ENCODE measurements at places on chromosomes 6 and 20. TPM values are rescaled to one million over a fixed set of nuclear protein-coding genes. Genes with fewer than 3 reads are reported as not detected.

Gene USP49
- 7.1 TPM for total RNA-seq

Gene CALHM4
- total RNA-seq: not detected

Gene NRSN1
- total RNA-seq: not detected

GRCh38 chr6:19356692-19357091 is 480.5 kb upstream of the ID4 start:
- no peak for DNase-seq

DNA sequence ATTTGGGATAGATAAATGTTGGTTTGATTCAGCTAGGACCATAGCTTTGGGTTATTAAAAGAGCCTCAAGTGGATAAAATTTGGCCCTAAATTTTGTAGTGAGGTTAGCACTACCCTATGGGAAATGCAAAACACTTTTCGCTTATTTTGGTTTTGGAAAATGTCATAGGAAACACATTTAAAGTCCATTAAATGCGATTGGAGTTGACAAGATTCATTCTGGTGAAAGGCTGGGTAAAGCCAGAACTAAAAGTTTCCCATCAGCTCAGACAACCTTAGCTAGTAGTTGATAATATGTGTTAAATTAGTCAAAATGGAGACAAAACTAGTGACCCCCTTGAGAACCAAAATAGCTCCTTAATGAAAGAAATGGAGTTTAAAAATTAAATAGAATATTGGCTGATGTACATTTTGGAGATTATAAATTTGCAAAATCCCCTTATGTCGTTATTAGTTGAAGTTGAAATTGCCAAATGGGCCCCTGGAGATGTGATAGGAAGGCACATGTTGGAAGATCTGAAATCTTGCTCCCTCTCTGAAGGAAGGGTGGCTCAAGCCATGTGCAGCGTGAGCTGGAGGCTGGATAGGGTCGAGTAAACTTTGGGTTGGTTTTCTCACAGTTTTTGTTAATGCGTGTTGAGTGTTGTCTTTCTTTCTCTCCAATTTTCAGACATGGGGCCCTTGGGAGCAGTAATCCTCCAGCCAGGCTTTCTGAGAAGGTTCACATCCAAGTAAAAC is 72.8 kb downstream of the CD83 start:
- no peak for DNase-seq

DNA sequence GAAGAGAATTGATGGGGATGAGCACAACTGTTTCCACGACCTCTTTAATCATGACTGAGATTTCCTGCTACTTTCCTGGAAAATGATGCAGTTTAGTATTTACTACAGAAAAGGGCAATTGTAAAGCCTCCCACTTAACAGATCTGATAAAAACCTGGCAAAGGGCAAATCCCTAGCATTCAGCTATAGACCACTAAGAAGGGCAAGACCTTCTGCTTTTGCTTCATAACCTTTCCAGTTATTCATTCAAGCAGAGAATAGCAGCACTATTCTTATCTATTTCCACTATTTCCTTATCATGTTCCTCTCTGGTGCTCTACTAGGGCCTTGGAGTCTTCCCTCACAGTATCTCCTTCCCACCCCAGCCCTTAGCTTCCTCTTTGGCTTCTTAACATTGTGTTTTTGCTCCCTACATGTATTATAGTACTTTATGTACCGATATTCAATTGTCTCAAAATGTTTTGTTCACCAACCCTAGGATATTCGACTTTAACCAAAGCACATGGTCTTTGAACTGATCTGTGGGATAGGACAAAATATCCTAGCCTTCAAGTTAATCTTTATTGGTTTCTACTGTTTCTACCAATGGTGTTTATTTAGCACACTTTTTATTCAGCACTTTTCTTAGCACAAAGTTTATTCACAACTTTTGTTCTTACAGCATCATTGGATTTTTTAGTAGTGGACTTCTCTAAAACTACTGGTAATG is 32.7 kb upstream of the MANEA start:
- DNase-seq: no peak

DNA sequence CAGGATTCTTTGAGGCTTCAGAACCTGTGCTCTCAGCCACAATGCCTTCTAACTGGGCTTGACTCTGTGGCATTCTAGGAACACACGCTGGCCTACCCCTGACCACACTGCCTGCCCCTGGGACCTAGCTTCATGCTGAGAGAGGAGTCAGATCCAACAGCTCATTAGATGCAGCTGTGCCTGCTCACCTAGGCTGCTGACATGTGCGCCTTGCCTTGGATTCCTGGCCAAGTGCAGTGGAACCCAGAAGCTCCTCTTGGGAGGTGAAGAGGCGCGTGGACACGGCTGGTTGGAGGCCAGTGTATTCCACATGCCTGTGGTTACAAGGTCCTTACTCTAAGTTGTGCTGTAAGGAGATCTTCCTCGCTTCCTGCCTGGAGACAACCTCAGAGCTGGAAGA is 24.7 kb upstream of the KCNK16 start:
- DNase-seq: no peak

DNA sequence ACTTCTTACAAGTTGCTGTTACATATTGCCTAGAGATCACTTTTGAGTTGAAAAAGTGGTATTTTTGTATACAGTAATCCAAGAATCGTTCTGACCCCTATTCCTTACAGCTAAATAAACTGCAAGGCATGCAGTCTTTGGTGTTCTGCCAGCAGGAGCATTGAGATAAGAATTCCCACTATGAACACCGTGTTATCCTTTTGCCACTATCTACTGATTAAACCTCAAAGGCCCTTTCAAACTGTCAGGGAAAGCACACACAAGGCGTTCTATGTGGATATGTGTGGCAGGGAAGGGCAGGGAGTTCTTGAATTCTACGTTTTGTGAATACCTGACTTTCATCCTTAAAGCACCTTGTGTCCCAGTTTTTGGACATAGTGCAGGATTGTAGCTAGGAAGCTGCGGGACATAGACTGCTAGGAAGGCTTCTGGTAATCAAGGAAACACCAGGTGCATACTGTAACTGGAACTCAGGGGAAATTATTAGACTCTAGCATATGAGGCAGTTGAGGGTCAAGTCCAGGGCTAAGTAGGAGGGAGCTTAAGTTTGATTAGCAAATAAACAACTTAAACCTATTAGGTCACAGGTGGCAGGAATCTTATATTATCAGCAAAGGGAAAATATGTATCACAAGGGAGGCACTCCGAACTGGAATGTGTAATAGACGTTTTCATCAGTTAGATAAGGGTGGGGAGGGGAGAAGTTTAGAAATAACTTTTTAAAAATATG is 506.6 kb downstream of the RNF144B start:
- no peak for DNase-seq

- no peak for DNase-seq
These were observed 23.1 kb upstream of the SMOC2 start for GRCh38 chr6:168417679-168418557.

GRCh38 chr6:42637681-42638080 is 73.9 kb downstream of the UBR2 start:
- no peak for DNase-seq
